Esophagus squamous epithelium (tissue), 5 donors: ENCODE measurements at places on chromosomes 6 and 20.
A peak's percentile ranks its signal among the peaks of the same experiment; 100 is the strongest.

DNA sequence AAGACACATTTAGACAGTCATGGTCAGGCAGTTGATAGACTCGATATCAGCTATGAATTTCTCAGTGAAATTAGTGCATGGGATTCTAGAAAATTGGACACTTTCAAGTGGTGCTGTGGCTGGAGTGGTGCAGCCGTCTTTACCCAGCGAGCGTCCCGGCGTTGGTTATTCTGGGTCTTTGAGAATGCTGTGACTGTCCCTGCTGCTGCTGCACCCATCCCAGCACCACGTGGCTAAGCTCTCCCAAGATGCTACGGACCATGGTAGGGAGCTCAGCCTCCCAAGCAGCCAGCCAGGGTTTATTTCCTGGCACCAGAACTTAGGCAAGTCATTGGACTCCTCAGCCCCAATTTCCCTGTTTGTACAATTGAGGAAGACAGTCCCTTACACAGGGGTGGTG is 147.2 kb upstream of the RPS6KA2 start:
- no peak overlapping the region for H3K4me3 ChIP-seq
- no peak overlapping the region for H3K27ac ChIP-seq
- H3K4me1 ChIP-seq = no peaks in the 10 kb centered on the region
- no peak for DNase-seq
- H3K36me3 ChIP-seq = no peaks in the 10 kb centered on the region
- peaks cover 33% of the 10 kb centered on the region for H3K27me3 ChIP-seq

- DNase-seq = no peak
- no peak overlapping the region for H3K4me3 ChIP-seq
- H3K27me3 ChIP-seq = no peaks in the 10 kb centered on the region
These were observed 144.6 kb upstream of the RNF24 start for GRCh38 chr20:4159765-4160490.

- H3K36me3 ChIP-seq = no peaks in the 10 kb centered on the region
- H3K27me3 ChIP-seq = no peaks in the 10 kb centered on the region
- DNase-seq = no peak
These were observed 406.4 kb upstream of the PLCB4 start for GRCh38 chr20:8662433-8662954.

- DNase-seq = no peak
- H3K4me3 ChIP-seq = no peak overlapping the region
- no peaks in the 10 kb centered on the region for H3K27me3 ChIP-seq
- H3K27ac ChIP-seq = peak overlapping the region; percentile 97
- H3K36me3 ChIP-seq = peaks cover 12% of the 10 kb centered on the region
- H3K4me1 ChIP-seq = peaks cover 68% of the 10 kb centered on the region
These were observed 40.1 kb downstream of the JAG1 start for GRCh38 chr20:10633718-10634117.

- H3K27ac ChIP-seq = no peak overlapping the region
- H3K4me3 ChIP-seq = no peak overlapping the region
- peaks cover 22% of the 10 kb centered on the region for H3K27me3 ChIP-seq
- DNase-seq = no peak
- no peaks in the 10 kb centered on the region for H3K36me3 ChIP-seq
These were observed 20.3 kb upstream of the ELOVL5 start for GRCh38 chr6:53369051-53369450.

GRCh38 chr6:6469074-6469473 is 119.4 kb upstream of the LY86 start:
- H3K36me3 ChIP-seq = no peaks in the 10 kb centered on the region
- no peaks in the 10 kb centered on the region for H3K4me1 ChIP-seq
- no peak for DNase-seq
- no peak overlapping the region for H3K4me3 ChIP-seq
- H3K27ac ChIP-seq = no peak overlapping the region
